ENCODE measurements at places on chromosomes 4 and X.

DNA sequence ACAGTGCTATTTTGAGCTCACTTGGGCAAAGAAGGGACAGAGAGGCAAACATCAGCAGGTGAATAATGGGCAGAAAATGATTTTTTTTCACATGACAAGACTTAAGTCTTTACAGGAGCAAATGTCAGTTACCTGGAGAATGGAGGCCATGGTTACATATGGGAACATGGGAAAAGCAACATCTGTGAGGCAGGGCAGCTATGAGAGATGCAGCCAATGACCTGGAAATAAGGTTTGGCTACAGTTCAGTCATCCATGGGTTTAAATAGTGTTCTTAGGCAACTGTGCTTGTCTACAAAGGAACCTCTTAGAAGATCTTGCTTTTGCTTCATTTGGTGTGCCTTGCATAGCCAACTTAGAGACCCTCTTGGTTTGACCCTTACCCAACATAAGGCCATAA is 490.2 kb upstream of the LCORL start:
- no peak for DNase-seq

DNA sequence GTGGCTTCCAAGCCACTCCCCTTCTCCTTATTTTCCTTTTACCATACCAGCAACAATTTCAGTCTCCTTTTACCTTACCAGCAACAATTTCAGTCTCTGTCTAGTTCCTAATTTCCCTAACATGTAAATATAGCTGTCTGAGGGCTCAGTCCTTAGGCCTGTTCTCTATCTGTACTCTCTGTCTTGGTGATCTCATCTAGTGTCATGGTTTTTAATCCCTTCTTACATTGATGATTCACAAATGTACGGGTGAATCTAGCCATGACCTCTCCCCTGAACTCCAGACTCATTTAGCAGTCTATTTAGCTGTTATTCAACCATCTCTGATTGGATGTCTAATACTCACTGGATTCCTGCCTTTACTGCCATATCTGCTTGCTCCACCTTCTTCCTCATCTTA is 7.2 kb downstream of the IL15 start:
- no peak for DNase-seq

- no peak for DNase-seq
These were observed 19.6 kb downstream of the IL15 start for GRCh38 chr4:141656031-141656430.

- no peak for DNase-seq
These were observed 359.0 kb upstream of the BOD1L1 start for GRCh38 chr4:13986548-13986947.

DNA sequence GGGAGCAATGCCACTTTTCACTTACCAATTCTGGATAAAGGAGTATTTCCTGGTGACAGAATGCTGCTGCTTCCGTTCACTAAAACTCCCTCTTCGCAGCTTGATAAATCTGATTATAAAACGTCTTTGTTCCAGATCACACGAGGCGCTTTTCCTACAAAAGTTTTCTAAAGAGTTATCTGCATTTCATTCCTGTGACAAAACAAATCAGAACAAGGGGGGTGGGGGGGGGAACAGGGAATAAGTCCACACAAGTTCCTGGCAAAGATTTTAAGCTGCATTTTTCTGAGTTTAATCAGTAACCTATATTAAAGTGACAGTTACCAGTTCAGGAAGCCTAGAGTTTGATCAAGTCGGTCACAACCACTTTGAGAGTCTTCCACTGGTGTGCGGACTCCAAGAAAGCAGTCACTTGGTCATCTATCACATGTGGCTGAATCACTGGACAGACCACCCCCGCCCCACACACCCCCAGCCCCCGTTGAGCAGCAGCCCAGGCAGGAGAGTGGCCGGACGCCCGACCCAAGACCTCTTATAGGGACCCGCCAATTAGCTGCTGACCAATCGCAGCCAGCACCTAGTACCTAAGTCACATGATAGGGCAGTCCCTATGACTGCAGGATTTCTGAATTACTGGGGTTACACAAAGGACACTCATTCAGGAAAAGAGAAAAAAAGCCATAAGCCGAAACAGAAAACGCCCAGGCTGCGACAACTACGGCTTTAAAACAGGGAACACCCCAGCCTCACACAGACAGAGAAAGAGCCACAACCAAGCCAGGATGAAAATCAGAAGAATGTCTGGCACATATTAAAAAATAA is 569.3 kb upstream of the DIPK2B start:
- no peak for DNase-seq

DNA sequence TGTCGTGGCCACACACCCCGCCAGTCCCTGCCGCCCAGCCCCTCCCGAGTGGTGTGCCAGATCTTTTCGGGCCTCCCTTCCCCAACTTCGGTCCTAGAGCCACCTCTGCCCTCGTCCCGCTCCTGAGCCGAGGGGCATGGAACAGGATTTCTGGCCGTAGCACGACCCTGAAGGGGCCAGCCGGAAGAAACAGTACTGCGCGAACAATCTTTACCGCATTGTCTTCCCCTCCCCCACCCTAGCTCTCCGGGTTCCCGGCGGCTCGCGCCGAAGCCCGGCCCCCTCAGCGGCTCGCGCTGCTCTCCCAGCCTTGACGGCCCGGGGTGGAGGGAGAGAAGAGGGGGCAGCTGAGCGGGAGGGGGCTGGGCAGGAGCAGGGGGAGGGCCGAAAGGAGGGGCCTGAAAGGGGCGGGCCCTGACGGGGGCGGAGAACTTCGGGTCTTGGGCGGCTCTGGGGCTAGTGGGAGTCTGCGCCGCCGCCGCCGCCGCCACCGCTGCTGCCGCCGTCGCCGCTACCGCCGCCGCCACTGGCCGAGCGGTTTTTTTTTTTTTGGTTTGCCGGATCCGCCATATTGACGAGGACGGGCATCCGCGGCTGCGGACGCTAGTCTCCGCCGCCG is at the start of gene USP9X:
Gene USP9X, plus strand, starts transcription at position 553 of the 619 bp plus-strand sequence. CDS start 38,184 bp downstream, outside the sequence.
- peak; percentile 91 for DNase-seq

- no peak for DNase-seq
These were observed 13.0 kb downstream of the DOCK11 start for GRCh38 chrX:118508635-118509034.

- DNase-seq = no peak
These were observed 100.8 kb upstream of the MSX1 start for GRCh38 chr4:4758681-4759080.

GRCh38 chr4:3410401-3411135 is 31.2 kb upstream of the HGFAC start:
- no peak for DNase-seq

- DNase-seq = peak; percentile 12
These were observed 33.8 kb downstream of the FGFRL1 start for GRCh38 chr4:1045193-1045594.

- DNase-seq = no peak
These were observed 170.0 kb downstream of the SMIM20 start for GRCh38 chr4:26083987-26084386.

DNA sequence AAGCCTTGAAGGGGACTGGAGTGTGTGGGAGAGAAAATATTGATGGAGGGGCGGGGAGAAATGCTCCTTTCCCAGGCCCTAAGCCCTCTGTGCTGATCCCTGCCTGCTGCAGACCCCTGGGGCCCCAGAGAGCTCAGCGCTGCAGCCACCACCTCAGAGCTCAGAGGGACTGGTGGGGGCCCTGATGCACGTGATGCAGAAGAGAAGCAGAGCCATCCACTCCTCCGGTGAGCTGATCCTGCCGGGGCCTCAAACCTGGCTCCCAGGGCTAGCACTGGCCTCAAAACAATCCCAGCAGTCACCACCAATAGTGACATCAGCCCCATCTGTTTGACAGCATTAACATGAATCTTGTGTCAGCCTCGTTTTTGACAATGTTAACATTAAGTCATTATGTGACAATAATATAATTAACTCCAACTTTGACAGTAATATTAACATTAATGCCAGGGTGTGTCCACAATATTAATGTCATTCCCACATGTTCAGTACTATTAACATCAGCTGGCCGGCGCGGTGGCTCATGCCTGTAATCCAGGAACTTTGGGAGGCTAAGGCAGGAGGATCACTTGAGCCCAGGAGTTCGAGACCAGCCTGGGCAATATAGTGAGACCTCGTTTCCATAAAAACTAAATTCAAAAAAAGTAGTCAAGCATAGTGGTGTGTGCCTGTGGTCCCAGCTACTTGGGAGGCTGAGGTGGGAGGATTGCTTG is 5.8 kb downstream of the WAS start:
- no peak for DNase-seq

DNA sequence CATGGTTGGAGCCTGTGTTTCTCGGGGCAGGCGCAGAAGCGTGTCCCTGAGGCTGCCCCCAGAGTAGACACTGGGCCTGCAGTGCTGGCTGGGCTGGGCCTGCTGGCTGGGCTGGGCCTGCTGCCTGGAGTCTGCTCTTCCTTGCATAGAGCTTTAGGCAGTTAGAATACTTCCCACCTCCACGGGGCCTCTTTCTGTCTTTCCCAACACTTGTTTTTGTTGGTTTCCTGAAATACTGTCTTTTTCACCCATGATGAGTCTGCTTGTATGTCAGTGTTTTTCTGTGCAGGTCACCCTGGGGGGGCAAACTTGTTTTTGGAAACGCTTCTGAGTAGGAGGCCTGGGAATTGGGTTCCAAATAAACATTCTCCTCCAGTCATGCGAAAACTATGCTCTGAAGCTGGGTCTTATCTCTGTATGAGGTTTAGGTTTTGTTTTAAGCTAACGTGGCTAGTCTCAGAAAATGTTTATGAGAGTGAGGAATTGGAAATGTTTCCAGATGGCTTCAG is 32.2 kb downstream of the TRMT44 start:
- DNase-seq = no peak

- no peak for DNase-seq
These were observed 396.0 kb downstream of the PDGFC start for GRCh38 chr4:156575430-156576073.

DNA sequence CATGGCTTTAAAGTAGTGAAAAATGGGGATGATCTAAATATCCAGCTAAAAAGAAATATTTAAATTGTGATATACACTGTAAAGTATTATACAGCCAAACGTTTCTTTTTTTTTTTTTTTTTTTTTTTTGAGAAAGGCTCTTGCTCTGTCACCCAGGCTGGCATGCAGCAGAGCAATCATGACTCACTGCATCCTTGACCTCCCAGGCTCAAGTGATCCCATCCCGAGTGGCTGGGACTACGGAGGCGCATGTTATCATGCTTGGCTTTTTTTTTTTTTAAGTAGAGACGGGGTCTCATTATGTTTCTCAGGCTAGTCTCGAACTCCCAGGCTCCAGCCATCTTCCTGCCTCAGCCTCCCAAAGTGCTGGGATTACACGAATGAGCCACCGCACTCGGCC is 17.1 kb downstream of the SMIM14 start:
- no peak for DNase-seq

DNA sequence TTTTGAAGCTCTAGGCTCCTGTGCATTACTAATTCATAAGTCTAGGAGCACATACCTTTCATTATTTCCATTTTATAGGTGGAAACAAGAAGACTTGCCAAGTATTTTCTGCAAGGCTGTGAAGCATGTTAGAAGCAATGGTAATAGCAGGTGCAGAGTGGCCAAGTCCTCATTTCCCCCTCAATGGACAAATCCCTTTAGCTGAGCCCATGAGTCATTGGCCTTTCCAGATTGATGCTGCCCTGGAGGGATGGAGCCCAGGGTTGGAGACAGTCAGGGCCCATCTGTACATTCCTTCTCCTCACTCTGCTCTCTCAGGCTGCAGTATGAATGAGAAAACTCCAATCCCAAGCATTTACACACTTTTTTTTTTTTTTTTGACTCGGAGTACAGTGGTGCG is 6.6 kb downstream of the MGST2 start:
- no peak for DNase-seq

DNA sequence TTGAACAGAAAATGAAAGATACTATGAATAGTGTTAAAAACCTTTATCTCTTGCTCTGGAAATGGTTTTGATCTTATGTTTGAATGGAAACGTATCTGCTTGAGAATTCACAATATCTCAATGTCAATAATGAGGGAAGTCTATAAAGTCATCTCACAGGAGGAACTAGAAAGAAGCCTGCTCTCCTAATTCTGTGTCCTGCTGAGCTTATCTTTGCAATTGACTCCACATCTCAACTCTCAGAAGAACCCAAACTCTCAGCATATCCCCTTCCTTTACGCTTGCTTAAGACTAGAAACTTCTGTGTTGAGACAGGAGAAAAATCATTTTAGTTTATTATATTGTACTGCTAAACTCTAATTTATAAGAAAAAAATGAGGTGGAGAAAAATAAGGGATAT is 8.3 kb upstream of the PF4V1 start:
- DNase-seq = no peak

DNA sequence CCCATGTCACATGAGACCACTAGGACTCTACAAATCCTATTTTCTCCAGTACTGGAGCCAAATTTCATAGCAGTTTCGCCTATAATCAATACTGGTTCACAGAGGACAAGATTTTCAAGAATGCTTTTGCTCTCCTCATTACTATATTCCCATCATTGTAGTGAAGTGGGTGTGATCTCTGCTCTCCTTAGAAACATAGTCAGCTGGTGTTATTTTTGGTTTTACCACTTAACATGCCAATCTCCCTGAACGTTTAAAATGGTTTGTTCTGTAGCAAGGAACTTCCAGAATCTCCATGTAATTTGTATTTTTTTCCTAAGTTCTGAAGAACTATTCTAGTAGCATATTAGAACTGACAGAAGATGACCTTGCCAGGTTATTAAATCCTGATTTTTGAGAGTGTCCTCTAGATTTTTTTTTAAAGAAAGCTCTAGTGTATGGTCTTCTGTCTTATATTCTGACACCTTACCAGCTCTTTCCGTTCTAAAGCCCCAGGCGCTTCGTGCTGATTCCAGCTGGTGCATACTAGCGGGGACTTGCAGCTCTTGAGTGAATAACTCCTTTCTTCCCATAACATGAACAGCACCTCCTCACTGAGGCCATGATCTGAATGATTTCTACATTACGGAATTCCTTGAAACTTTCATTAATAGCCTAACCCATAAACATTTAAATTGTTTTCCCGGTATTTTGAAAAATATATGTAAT is 1372.9 kb downstream of the TECRL start:
- DNase-seq = no peak

DNA sequence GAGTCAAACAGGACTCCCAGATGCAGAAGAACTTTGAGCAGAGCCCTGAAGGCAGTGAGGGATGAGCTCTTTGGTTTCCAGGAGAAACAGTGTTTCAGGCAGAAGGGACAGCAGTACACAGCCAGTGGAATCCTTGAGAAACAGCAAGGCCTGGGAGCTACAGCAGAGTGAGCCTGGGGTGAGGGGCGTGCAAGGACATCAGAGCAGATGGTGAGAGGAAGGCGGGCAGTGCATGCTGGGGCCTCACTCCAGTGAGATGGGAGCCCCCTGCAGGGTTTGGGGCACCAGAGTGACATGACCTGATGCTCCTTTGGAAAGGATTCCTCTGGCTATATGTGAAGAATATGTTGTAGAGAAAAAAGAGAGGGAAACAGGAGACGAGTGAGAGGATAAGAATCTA is 98.1 kb upstream of the EGFL6 start:
- no peak for DNase-seq

GRCh38 chrX:15718283-15718970 is 19.6 kb upstream of the CA5B start:
- DNase-seq = no peak

GRCh38 chrX:153526801-153527200 is 9.4 kb downstream of the ATP2B3 start:
- no peak for DNase-seq

GRCh38 chrX:53188763-53189162 is 36.2 kb downstream of the KDM5C start:
- no peak for DNase-seq

- DNase-seq = no peak
These were observed 126.8 kb downstream of the IRF2 start for GRCh38 chr4:184347251-184348239.
